HFF-Myc (cell line): ENCODE measurements at places on chromosomes 11 and 22.
A peak's percentile ranks its signal among the peaks of the same experiment; 100 is the strongest.

DNA sequence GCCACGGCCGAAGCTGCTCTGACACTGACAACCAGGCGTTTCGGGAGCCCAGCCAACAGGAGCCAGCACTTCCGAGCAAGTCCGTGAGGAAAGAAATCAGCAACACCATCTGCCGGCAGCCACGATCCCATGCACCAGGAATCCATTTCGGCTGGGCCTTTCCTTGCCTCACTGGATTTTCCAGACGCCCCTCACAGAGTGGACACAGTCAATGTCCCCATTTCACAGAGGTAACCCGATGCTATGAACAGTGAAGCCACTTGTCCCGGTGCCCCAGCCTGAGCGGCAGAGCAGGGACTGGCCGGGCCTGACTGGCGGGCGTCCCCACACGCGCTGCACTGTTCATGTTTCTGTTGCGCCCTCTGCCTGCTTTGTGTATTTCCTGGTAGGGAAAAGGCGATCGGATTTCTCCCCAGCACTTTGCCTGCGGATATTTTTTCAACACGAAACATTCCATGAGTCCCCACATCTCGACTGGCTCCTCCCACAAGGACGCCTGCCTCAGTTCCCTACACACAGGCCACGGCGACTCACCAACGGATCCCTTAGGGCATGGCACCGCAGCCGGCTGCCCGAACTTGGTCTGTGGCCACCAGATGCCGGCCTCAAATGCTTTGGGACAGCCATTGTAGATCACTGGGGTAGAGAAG is 55.3 kb downstream of the TRMU start:
- no peak for DNase-seq

GRCh38 chr11:74948546-74948897 is 369 bp downstream of the XRRA1 start:
- no peak for DNase-seq

DNA sequence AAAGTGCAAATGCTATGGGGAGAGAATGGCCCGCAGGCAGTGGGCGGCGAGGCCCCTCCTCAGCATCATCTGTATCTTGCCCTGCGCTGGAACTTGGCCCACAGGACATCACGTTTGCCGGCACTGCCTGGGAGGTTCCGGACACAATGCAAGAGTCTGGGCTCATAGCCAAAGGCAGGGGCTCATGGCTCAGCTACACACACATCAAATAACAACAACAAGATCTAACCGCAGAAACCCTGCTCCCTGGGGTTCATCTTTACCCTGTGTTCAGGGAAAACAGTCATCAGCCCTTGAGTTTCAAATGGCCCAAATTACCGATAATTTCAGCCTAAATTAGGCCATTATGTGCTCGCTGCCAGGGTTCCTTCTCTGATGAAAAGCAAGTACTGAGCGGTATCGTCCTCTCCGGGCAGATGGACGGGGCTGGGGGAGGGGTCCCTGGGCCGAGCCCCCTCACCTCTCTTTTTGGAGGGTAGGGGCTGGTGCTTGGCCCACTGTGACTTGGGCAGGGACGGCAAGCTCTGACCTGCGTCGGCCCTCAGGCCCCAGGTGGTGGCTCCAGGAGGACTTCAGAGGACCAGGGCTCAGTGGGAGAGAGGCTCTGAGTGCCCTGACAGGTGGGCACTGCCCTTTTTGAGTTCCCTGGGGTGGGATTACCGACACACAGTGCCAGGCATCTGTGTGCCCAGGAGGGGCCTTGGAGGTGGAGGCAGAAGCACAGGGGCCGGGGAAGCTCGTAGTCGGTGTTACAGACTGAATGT is 25.0 kb upstream of the GAL start:
- DNase-seq: peak; percentile 96

GRCh38 chr22:42931421-42932196 is 74.5 kb upstream of the ARFGAP3 start:
- DNase-seq: no peak

GRCh38 chr11:96333191-96333719 is 9.7 kb downstream of the MAML2 start:
- DNase-seq: no peak

DNA sequence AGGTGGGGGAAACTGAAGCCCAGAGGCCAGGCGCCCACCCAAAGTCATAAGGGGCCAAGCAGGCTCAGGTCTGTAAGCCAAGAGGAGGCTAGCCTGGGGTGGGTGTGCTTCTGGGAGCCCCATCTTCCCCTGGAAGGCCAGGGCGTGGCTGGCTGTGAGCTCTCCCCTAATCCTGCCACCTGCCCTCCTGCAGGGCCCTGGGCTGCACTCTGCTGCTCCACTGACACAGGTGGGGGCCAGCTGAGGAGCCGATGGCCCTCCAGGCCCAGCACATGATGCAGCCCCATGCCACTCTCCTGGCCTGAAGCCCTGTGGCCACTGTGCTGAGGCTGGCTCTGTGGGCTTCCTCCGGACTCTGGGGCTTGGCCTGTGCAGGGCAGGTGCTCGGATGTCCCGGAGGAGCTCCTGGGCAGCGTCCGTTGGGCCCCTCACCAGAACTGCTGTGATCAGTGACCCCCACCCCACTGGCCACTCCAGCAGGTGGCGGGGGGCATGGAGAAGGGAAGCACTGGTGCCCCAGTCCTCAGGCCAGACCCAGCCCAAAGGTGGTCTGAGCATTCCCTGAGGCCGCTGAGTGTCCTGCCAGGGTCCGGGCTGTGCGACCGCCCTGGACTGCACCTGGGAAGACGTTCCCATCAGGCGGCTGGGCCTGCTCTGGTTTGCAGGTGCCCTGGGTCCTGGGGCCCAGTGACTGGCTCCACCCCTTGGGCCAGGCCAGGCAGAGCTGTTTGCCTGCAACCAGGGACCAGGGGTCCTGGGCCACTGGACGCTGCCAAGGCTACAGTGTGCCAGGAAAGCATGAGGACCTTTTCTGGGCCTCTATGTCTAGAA is 8.5 kb downstream of the PIM3 start:
- DNase-seq: no peak
